ENCODE measurements at places on chromosomes 13 and 19. TPM values are rescaled to one million over a fixed set of nuclear protein-coding genes. Genes with fewer than 3 reads are reported as not detected.

The PLPP2 gene
- total RNA-seq = 0.63 TPM

The COX7A1 gene
- total RNA-seq = 1.3 TPM

The KANK2 gene
- 3.4 TPM for total RNA-seq

The CNN1 gene
- not detected for total RNA-seq

The EBI3 gene
- not detected for total RNA-seq

The CLEC17A gene
- total RNA-seq = not detected

The PABPC3 gene
- 0.31 TPM for total RNA-seq

The ZNF600 gene
- total RNA-seq = 1.9 TPM

The ASF1B gene
- 2.8 TPM for total RNA-seq

The GJB6 gene
- total RNA-seq = 1.3 TPM

The GPC6 gene
- 15.3 TPM for total RNA-seq

The LGALS7 gene
- not detected for total RNA-seq

The RNF6 gene
- total RNA-seq = 21.3 TPM

The FXYD1 gene
- not detected for total RNA-seq

The NCAN gene
- 257 TPM for total RNA-seq

The SYT3 gene
- total RNA-seq = 24.7 TPM

The CCL25 gene
- not detected for total RNA-seq

The SHISA7 gene
- 8.5 TPM for total RNA-seq

The RNF113B gene
- total RNA-seq = not detected

The LRP3 gene
- 101 TPM for total RNA-seq

The CRLF1 gene
- 2.8 TPM for total RNA-seq

The OXGR1 gene
- total RNA-seq = 0.31 TPM

The CGB1 gene
- not detected for total RNA-seq

The B3GNT8 gene
- not detected for total RNA-seq
